ENCODE measurements at places on chromosomes 1 and 21.
A peak's percentile ranks its signal among the peaks of the same experiment; 100 is the strongest.

GRCh38 chr1:27394282-27394658 lies 1.8 kb downstream of the GPR3 start:
- DNase-seq: no peak

DNA sequence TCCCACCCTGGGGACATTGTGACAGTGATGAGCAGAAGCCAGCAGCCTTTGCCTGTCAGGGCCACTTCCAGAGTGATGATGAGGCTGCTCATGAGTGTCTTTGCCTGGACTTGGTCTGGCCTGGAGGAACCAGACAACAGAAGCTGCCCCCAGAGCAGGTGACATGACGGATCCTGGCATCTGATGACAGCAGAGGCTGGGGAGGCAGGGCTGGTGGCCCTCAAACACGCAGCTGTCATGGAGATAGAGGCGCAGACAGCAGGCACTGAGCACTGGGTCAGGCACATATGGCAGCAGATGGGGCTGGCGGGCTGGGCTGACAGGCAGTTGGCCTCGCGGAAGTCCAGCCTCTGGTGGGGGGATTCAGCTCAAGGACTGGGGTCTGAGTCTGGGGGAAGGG lies 66.4 kb upstream of the STUM start:
- no peak for DNase-seq

GRCh38 chr1:79847700-79848099 lies 841.2 kb upstream of the ADGRL4 start:
- no peak for DNase-seq

- DNase-seq: peak; percentile 93
Observed at GRCh38 chr1:32066489-32066873, 6.3 kb upstream of the TMEM39B start.

DNA sequence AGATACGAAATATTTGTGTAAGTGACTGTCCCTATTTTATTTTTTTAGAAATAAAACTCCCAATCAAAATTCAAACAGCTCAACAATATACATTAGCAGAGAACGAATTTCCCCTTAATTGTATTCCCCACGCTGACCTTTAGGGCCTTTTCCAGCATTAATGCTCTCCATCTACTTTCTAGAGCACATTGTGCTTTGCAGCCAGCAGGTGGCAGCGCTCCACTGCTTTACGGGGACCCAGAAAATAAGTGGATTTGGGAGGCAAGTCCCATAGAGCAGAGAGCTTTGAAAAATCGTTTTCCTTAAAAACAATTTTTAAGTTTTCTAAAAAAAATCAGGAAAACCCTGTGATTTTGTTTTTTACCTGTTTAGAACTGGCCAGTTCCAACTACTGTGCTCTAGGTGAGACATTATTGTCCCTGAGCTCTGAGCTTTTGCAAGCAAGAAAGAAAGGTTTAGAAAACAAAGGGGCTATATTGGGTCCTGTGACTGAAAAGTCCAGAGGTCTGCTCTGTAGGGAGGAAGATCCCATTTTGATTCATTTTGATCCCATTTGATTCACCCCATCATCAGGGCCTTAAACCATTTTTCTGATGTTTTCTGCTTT lies 144.4 kb upstream of the ZNF644 start:
- peak; percentile 58 for DNase-seq

DNA sequence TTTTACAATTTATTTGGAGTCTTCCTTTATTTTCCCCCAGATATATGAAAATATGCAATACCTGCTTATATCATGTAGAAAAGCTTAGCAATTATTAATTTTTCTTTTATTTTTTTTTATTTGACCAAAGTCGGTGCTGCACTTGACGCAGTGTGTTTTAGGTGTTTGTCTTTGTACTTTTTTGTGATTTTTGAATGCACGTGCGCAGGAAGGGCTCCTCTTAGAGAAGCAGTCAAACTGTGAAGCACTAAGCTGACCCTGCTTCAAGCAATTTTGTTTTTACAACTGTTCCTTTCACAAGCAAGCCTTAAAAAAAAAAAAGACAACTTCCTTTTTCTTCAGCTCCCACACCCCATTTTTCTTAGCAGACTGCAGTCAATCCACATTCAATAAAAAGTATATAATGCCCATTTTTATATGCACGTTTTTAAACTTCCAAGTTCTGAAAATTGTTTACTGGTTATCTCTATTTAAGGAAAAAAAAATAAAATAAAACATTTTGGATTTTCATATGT lies 267.4 kb downstream of the TM2D1 start:
- no peak for DNase-seq

DNA sequence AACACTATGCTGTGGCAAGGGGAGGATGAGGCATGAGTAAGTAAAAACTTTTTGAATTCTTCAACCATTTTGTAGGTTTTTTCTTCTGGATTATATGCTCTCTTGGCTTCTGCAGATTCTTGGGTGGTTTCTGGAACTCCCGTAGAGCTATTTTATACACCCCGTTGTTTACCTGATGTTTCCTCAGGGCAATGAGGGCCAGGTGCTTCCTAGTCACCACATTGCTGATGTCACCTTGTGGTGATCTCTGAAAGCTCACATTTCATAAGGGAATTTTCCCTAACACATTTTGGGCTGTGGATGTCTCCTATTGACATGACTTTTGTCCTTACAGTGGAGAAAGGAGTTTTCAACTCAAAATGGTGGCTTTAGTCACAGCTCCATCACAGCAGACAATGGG lies 356.6 kb downstream of the PLA2G4A start:
- DNase-seq: no peak

DNA sequence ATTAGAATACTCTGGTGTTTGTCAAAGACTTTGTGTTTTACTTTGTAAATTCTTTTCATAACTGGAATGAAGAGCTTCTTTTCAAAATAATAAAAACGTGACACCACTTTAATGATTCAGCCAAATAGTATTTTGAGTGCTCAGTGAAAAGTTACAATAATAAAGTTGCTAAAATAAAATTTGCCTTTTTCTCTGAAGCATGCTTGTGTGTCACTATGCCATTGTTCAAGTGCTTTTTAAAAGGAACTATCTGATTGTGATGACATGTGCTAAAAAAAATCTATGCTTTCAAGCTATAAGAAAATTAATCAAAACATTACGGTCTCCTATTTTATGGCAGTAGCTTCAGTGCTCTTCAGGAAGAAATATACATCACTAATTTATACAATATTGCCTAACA lies 1290.5 kb upstream of the B3GALT2 start:
- peak; percentile 69 for DNase-seq

DNA sequence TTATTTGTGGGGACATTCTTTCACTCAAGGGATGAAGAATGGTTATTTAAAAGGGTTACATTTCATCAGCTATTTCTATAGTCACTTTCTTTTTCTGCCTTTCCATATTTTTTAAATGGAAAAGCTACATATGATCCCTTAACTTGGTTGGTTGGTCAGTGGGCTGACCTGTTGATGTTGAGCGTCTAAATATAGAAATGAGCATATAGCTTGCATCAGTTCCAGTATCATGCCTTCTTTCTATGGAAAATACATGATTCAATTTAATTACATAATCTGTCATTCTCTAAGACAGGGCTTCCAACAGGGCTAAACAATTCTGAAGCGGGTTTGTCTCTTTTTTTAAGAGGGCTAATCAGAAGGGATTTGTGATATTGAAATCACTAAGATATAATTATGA lies 40.6 kb downstream of the TYW3 start:
- DNase-seq: no peak

DNA sequence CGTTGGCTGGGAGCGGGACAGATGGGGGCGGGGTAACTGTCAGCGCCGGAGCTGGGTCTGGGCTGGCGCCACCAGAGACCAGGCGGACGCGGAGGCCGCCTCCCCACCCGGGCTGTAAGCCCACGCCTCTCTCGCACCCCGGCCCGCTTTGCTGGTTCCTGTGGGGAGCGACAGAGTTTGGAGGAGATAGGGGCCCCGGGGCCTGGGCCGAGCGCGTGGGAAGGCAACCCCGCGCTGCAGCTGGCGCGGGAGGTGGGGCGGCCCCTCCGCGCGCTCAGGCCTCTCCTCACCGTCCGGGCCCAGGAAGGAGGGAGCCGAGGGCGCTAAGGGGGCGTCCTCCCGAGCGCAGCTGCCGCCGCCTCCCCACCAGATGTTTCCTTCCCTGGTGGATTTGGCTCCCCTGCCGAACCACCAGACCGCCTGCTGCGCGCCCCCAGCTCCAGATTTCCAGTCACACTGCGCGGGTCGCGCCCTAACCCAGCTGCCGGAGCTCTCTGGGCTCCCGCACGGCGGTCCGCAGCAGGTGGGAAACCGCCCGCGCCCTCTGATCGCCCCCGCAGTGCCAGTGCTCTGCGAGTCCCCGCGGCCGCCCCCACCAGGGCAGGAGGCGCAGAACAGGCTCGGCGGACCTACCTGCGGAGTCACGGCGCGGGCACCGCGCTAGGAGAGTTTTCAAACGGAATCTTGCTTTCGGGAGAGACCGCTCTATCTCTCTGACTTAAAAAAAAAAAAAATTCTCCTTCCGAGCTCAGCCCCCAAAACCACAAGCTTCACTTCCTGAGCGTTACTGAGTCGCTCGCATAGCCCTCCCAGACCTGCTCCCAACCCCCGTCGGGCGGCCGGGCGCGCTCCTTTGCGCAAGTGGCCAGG lies 1.1 kb downstream of the GFI1 start:
- peak; percentile 41 for DNase-seq

All from EL (cell line).